ENCODE measurements at places on chromosomes 1 and 21. TPM values are rescaled to one million over a fixed set of nuclear protein-coding genes. Genes with fewer than 3 reads are reported as not detected.
A peak's percentile ranks its signal among the peaks of the same experiment; 100 is the strongest.

GRCh38 chr21:26379561-26379960, 193.5 kb downstream of the CYYR1 start:
- H3K36me3 ChIP-seq, result no peaks in the 10 kb centered on the region
- H3K27ac ChIP-seq, result no peak overlapping the region
- no peaks in the 10 kb centered on the region for H3K27me3 ChIP-seq

The PTGS2 gene
- total RNA-seq, result 0.20 TPM

- H3K36me3 ChIP-seq, result no peaks in the 10 kb centered on the region
- no peak overlapping the region for H3K27ac ChIP-seq
- H3K4me3 ChIP-seq, result no peak overlapping the region
- DNase-seq, result no peak
- H3K4me1 ChIP-seq, result 0 out of 2 replicates have a peak, but pooled peaks cover 4% of the 10 kb centered on the region
Observed at GRCh38 chr1:100542285-100542684, 4.3 kb downstream of the GPR88 start.

DNA sequence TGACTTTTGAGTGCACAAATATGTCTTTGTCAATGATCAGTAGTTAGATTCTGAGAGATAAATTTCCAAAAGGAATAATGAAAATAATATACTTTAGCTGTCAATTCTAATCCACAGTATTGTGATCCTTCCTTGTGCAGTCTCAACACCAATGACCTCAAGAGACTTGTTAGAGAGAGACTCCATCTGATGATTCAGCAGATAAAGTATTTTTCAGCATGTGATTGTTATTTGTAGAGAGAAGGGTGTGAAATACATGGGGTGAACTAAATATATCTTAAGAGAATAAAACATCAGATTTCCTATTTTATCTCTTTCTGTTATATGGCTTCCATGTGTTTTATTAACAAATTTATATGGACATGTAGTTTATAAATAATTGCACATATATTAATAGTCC, 5.9 kb upstream of the ZNF124 start:
- no peaks in the 10 kb centered on the region for H3K4me1 ChIP-seq
- peaks cover 9% of the 10 kb centered on the region for H3K27me3 ChIP-seq
- H3K4me3 ChIP-seq, result no peak overlapping the region
- H3K27ac ChIP-seq, result no peak overlapping the region
- no peak for DNase-seq

The MAEL gene
- 0.25 TPM for total RNA-seq

- no peak overlapping the region for H3K4me3 ChIP-seq
- DNase-seq, result no peak
- H3K27ac ChIP-seq, result no peak overlapping the region
- no peaks in the 10 kb centered on the region for H3K27me3 ChIP-seq
- H3K36me3 ChIP-seq, result no peaks in the 10 kb centered on the region
Observed at GRCh38 chr1:162663086-162663485, 30.8 kb downstream of the DDR2 start.

The RPE65 gene
- not detected for total RNA-seq

DNA sequence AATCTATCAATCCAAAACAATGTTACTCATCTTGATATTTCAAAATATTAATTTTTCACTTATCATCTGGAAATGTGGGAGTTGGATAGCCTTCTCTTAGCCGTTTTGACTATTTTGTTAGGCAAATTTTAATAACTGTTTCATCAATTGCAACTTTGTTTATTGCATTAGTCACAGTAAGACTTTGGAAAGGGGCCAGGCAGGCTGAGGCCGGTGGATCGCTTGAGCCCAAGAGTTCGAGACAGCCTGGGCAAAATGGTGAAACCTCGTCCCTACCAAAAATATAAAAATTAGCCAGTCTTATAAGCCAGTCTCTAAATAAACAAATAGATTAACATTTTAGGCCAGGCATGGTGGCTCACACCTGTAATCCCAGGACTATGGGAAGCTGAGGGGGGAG, 113.0 kb upstream of the NR5A2 start:
- H3K27ac ChIP-seq, result no peak overlapping the region
- DNase-seq, result no peak
- no peaks in the 10 kb centered on the region for H3K27me3 ChIP-seq
- H3K4me3 ChIP-seq, result no peak overlapping the region
- no peaks in the 10 kb centered on the region for H3K36me3 ChIP-seq

DNA sequence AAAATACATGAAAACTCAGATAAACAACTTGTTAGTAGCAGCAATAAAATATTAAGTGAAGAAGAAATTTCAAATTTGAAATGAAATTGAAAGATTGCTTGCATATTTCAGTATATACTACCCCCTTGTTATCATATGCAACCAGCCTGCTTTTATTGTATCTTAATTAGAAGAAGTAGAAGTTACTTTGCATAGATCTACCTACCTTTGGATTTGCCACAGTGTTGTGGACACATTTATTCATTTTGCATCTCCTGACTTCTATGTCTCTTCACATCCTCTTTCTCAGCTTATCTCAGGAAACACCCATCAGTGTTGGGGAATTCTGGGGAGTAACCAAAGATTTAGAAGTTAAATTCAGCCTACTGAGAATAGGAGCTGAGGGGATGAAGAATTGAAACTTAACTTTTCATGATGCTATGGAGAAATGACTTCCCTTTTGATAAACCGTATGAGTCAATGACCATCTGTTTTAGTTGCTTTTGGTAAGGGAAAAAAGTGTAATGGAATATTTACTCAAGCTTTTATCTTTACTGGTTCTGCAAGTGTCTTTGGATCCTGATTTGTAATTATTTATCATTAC, 96.9 kb downstream of the RGL1 start:
- H3K27me3 ChIP-seq, result no peaks in the 10 kb centered on the region
- no peaks in the 10 kb centered on the region for H3K36me3 ChIP-seq
- H3K4me1 ChIP-seq, result no peaks in the 10 kb centered on the region
- H3K27ac ChIP-seq, result no peak overlapping the region
- no peak overlapping the region for H3K4me3 ChIP-seq

- H3K36me3 ChIP-seq, result no peaks in the 10 kb centered on the region
- H3K4me3 ChIP-seq, result no peak overlapping the region
- H3K27ac ChIP-seq, result peak overlapping the region; percentile 25
- DNase-seq, result no peak
Observed at GRCh38 chr1:25765136-25765922, 34.7 kb upstream of the SELENON start.

- H3K4me1 ChIP-seq, result peaks cover 45% of the 10 kb centered on the region
- H3K4me3 ChIP-seq, result peak overlapping the region; percentile 90
- peak overlapping the region; percentile 97 for H3K27ac ChIP-seq
- peaks cover 6% of the 10 kb centered on the region for H3K27me3 ChIP-seq
Observed at GRCh38 chr1:89821322-89822108, 683 bp downstream of the LRRC8D start.

The TMEM35B gene
- 11.0 TPM for total RNA-seq

DNA sequence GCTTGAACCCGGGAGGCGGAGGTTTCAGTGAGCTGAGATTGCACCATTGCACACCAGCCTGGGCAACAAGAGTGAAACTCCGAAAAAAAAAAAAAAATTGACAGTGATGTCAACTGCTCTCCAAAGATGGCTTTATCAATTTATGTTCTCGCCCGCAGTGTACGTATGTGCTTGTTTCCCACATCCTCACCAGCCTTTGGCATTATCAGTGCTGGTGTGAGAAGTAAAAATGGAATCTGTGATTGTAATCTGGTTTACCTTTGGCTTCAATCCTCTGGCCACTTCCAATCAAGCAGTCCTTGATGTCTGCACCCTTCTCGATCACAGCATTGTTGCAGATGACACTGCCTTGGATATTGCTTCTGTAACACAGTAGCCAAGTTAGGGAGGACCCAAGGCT, 14.4 kb upstream of the PTCH2 start:
- H3K27me3 ChIP-seq, result no peaks in the 10 kb centered on the region
- H3K27ac ChIP-seq, result no peak overlapping the region
- peaks cover 7% of the 10 kb centered on the region for H3K36me3 ChIP-seq
- no peak overlapping the region for H3K4me3 ChIP-seq
- DNase-seq, result no peak
- peaks cover 5% of the 10 kb centered on the region for H3K4me1 ChIP-seq

The DNAI4 gene
- total RNA-seq, result 2.7 TPM

The ELOVL1 gene
- 26.6 TPM for total RNA-seq

The LCE3E gene
- total RNA-seq, result not detected

DNA sequence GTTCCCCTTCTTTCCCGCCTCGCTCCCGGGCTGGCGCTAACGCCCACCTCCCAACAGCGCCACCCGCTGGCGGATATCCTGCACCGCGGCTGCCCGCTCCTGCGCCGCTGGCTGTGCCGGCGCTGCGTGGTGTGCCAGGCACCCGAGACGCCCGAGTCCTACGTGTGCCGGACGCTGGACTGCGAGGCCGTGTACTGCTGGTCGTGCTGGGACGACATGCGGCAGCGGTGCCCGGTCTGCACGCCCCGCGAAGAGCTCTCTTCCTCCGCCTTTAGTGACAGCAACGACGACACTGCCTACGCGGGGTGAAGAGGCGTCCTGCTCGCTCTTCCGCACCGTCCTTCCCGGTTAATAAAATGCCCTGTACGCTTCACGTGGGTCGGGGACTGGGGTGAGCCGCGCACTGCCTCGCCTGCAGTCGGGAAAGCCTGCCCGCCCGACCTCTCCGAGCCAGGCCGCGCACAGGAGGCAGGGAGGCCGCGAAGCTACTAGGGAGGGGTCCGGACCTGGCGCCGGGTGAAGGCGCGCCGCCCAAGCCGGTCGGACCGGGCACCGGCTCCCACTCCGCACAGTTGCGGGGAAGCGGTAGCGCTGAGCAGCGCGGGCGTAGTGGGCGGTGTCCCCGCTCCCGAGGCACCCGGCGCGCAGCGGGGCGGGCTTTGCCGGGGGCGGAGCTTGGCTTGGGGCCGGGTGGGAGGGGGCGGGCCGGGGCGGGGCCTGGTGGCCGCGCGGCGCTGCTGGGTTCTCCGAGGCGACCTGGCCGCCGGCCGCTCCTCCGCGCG, at the start of gene ADAM15:
Gene ADAM15 (plus strand): TSS at position 757 of the 782 bp plus-strand sequence. CDS start 71 bp downstream, outside the sequence.
- no peaks in the 10 kb centered on the region for H3K36me3 ChIP-seq
- DNase-seq, result peak; percentile 92
- peaks cover 20% of the 10 kb centered on the region for H3K27me3 ChIP-seq
- H3K4me1 ChIP-seq, result peaks cover 33% of the 10 kb centered on the region

GRCh38 chr1:204323887-204324286, 35.8 kb downstream of the PLEKHA6 start:
- H3K4me3 ChIP-seq, result no peak overlapping the region
- DNase-seq, result no peak
- no peak overlapping the region for H3K27ac ChIP-seq
- no peaks in the 10 kb centered on the region for H3K27me3 ChIP-seq

- H3K36me3 ChIP-seq, result peaks cover 9% of the 10 kb centered on the region
- no peak overlapping the region for H3K27ac ChIP-seq
- no peak overlapping the region for H3K4me3 ChIP-seq
- no peak for DNase-seq
- peaks cover 10% of the 10 kb centered on the region for H3K4me1 ChIP-seq
- no peaks in the 10 kb centered on the region for H3K27me3 ChIP-seq
Observed at GRCh38 chr1:172054172-172054571, 212.9 kb downstream of the DNM3 start.

DNA sequence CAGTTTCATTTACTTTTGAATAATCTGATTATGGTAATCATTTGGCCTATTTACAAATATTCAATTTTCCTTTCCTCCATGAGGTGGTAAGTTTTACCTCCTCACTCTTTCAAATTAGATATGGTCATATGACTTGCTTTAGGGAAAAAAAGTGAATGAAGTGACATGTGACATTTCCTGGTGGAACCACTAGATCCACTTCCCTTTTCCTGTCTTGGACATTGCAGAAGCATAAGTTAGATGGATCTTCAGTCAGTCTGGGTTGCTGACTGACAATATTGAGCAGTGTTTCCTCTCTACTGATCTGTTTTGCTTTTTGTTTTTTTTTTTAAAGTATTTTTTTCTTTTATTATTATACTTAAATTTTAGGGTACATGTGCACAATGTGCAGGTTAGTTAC, 481.1 kb upstream of the PTBP2 start:
- no peak overlapping the region for H3K27ac ChIP-seq
- no peaks in the 10 kb centered on the region for H3K27me3 ChIP-seq
- H3K4me1 ChIP-seq, result no peaks in the 10 kb centered on the region
- no peaks in the 10 kb centered on the region for H3K36me3 ChIP-seq
- no peak for DNase-seq

- no peak for DNase-seq
- H3K27me3 ChIP-seq, result no peaks in the 10 kb centered on the region
- H3K36me3 ChIP-seq, result no peaks in the 10 kb centered on the region
Observed at GRCh38 chr1:115068826-115069585, 20.3 kb downstream of the TSPAN2 start.

DNA sequence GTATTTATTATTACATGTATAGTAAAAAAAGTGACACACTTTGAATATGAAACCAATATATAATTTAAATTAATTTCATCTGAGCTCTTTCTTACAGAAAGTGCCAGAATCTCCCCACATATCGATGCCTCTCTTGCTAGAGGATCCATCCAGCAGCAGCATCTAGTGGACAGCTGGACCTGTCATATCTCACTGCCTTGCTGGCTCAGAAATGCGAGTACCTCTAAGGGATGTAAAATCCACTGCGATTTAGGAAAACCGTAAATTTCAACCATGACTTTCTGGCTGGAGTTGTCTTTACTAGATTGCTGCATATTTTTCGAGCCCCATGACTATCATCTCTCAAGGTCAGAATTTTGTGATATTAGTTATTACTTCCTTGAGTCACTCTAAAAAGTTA, 333.8 kb downstream of the NEGR1 start:
- no peak overlapping the region for H3K4me3 ChIP-seq
- peaks cover 5% of the 10 kb centered on the region for H3K4me1 ChIP-seq
- DNase-seq, result no peak

The GBP3 gene
- 0.18 TPM for total RNA-seq

All from WTC11 (cell line).